ENCODE measurements at places on chromosomes 16 and 17.

GRCh38 chr16:12661656-12662172 is 142.0 kb downstream of the CPPED1 start:
- DNase-seq = peak; percentile 54

DNA sequence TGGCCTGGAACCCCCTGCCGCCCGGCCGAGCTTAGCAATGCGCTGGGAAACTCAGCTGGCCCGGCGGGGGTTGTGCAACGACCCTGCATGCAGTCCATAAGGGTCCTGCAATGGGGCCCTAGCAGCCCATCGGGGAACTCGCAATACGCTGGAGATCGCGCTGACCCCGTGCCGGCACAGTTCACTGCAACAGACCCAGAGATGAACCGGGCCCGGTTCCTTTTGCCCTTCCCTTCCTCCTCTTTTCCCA is 375 bp downstream of the SLC25A11 start:
- no peak for DNase-seq

DNA sequence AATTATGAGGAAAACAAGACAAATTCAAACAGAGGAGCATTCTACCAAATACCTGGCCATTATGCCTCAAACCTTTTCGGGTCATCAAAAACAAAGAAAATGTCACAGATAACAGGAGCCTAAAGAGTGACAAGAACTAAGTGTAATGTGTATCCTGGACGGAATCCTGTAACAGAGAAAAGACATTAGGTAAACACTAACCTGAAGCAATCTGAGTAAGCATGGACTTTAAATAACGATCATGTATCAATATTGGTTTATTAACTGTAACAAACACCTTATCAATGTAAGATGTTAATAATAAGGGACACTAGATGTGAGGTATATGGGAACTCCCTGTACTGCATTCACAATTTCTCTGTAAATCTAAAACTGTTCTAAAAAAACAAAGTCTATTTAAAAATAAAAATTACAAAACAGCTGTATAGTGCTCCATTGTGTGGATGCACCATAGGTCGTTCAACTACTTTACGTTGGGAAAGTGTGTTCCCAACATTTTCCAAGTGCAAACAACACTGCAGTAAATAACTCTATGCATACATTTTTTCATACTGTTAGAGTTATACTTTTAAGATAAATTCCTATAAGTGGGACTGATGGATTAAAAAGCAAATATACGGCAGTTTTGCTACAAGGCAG is 14.8 kb downstream of the CMC2 start:
- DNase-seq = no peak

DNA sequence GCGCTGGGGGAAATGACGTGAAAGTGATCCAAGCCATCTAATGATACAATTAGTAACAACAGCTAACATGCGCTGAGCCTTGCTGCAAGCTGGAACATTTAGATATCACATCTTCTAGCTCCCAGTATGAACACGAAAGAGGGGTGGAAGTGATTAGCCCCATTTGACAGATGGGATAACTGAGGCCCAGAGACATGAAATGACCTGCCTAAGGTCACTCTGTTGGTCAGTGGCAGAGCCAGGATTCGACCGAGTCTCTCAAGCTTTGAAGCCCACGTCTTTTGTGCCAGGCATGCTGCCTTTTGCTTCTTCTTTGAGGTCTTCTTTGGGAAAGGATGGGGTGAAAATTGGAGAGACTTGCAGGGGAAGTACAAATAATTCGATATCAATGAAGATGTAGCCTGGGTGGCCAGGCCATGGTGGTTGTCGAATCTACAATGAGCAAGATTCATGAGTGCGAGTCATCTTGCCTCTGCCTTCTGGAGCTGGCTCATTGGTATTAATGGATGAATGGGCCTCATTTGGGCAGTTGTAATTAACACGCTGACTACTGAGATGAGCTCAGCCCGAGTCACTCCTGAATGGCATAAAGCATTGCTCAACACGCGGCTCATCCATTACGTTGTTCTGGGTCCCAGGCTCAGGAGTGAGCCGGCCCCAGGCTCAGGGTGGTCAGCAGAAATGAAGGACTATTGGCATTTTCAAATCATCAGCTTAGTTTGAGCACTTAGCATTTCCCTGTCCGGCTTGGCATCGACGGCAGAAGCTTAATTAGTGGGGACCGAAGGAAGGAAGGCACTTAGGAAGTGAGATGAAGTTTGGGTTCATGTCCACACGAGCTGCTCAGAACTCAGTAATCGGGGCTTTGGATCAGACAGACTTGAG is 28.0 kb upstream of the GPRC5B start:
- peak; percentile 29 for DNase-seq

GRCh38 chr17:49890852-49891251 is 43.0 kb upstream of the TAC4 start:
- DNase-seq = no peak

GRCh38 chr17:68612923-68613292 is 11.7 kb upstream of the FAM20A start:
- DNase-seq = no peak

DNA sequence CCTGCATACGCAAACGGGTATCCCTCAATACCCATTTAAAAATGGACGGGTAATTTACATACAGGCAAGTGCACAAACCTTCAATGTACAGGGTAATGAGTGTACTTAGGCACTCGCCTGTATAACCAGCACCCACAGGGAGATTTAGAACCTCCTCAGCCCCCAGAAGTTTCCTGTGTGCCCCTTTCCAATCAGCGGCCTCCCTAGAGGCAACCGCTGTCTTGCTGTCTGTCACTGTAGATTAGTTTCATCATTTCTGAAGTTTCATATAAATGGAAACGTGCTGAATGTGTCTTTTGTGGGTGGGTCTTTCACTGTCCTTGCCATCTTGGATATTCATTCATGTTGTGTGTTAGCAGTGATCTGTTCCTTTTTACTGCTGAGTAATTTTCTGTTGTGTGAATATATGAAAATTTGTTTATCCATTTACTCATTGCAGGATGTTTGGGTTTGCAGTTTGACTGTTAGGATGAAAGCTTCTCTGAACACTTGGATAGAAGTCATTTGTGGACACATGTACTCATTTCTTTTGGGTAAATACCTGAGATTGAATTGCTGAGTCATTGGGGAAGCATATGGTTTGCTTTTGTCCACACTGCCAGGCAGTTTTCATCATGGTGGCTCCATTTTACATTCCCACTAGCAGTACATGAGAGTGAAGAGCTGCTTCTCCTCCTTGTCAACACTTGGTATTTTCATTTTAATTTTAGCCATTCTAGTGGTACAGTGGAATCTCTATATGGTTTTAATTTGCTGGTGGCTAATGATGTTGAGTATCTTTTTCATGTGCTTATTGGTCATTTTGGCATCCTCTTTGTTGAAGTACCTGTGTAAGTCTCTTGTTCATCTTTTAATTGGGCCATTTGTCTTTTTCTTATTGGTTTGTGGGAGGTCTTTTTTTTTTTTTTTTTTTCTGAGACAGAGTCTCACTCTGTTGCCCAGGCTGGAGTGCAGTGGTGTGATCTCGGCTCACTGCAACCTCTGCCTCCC is 2.1 kb upstream of the ADCY7 start:
- peak; percentile 54 for DNase-seq

GRCh38 chr17:27239046-27239445 is 54.9 kb upstream of the WSB1 start:
- no peak for DNase-seq

DNA sequence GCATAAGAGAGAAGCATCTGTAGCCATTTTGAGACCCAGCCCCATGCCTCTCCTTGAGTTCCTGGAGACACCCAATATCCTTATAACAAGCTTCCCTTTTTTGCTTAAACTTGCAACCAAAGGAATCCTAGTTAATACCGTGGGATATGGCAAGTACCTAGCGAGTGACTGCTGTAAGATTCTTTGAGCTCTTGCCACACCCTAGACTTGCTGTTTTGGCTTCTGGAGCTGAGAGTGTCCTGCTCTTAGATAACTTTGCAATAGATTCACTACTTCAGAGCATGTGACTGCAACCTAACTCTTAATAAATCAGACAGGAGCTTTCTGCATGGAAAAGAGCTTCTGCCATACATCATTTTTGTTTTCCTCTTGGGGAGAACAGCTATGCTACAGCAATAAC is 58.3 kb downstream of the AKAP1 start:
- no peak for DNase-seq

Data from M059J (cell line).